ENCODE measurements at places on chromosomes 11 and 22.
A peak's percentile ranks its signal among the peaks of the same experiment; 100 is the strongest.

- no peak for DNase-seq
These were observed 116.4 kb downstream of the TRIM29 start for GRCh38 chr11:120021391-120021953.

DNA sequence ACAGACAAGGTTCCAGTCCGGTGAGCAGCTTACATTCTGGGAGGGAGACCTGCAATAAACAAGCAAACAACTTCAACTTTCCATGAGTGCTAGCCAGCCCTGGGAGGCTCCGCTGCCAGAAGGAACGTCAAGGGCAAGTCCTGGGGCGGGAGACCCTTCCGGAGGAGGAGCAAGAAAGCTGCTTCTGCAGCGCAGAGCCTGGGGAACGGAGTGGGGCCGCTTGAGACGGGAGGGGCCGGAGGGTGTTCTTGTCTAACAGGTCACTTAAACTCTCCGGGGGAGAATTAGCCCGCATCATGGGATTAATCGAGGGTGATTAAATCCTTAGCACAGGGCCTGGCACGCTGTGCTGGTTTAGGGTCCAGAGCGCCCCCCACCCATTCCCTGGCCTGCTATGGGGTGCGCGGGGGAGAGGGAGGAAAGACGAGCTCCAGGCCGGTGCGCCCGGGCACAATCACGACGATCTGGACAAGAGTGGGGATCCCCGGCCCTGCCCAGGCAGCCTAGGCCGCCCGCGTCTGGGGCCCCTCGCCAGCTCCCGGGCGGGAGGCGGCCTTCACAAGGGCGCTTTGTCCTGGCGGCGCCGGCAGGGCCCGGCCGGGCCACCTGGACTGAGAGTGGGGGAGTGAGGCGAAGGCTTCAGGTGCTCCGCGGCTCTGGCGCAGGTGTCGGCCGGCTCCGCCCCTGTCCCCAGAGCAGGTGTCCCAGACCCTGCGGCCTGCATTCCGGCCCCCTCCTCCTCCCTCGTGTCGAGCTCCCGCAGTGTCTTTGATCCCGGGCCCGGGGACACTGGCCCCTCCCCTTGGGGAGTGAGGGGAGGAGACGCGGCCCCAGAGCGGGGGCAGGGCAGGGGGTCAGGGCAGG is 663 bp upstream of the LARGE2 start:
- DNase-seq = no peak

GRCh38 chr11:101987370-101987769 is 59.9 kb upstream of the CFAP300 start:
- DNase-seq = no peak

- DNase-seq = peak; percentile 55
These were observed at the start of gene POU2AF1 for GRCh38 chr11:111378861-111379601. Gene POU2AF1, minus strand, starts transcription at chr11:111379275. Its CDS starts 98 bp downstream, at chr11:111379177.

GRCh38 chr11:61028135-61028729 is 56.8 kb downstream of the CD6 start:
- no peak for DNase-seq

GRCh38 chr11:64138398-64138797 is 27.5 kb downstream of the MACROD1 start:
- no peak for DNase-seq

- DNase-seq = no peak
These were observed 4.1 kb upstream of the ANKRD13D start for GRCh38 chr11:67284811-67285540.

DNA sequence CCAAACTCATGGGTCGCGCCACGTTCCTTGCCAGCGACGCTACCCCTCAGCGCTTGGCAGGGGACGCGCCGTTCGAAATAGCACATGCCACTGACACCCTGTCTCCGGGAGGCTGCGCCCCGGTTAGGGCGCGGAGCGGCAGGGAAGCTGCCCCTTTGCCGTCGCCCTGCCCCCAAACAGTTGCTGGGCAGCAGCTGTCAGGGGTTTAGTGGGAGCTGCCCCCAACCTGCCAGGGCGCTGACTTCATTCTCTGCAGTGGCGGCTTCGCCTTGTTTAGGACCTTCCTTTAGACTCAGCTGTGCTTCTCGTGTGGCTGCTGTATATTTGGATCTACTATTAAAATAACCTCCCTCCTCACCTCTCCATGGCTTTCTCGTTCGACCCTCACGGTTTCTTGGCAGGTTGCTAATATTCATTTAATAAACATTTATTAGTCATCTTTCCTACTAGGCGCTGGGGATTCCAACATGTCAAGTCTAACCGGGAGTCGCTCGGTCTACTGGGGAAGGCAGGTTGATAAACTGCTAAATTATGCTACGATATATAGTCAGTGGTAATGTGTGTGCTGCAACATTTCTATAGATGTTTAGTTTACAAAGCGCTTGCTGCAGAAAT is 782 bp downstream of the TMEM109 start:
- DNase-seq = peak; percentile 32

DNA sequence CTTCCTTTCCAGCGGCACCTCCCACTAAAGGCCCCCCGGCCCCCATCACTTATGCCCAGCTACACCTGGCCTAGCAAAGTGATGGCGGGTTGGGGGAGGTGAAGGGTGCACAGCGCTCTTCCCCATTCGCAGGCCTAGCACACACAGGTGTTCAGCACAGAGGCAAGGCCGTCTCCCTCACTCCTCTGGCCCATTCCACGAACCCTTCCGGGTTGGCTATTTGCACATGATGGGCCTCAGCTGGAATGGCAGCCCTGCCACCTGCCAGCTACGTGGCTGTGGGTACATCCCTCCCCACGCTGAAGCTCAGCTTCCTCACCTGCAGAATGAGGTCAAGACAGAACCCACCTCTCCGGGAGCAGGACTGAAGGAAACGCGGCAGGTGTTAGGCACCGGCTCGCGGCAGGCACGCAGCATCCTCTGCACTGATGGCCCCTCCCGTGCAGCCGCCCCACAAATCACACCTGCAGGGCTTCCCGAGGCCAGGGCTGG is 4.8 kb downstream of the KIAA0930 start:
- DNase-seq = no peak

GRCh38 chr22:20852503-20852902 is 6.1 kb downstream of the PI4KA start:
- DNase-seq = no peak

GRCh38 chr22:48734359-48734758 is 1093.3 kb downstream of the BRD1 start:
- no peak for DNase-seq

DNA sequence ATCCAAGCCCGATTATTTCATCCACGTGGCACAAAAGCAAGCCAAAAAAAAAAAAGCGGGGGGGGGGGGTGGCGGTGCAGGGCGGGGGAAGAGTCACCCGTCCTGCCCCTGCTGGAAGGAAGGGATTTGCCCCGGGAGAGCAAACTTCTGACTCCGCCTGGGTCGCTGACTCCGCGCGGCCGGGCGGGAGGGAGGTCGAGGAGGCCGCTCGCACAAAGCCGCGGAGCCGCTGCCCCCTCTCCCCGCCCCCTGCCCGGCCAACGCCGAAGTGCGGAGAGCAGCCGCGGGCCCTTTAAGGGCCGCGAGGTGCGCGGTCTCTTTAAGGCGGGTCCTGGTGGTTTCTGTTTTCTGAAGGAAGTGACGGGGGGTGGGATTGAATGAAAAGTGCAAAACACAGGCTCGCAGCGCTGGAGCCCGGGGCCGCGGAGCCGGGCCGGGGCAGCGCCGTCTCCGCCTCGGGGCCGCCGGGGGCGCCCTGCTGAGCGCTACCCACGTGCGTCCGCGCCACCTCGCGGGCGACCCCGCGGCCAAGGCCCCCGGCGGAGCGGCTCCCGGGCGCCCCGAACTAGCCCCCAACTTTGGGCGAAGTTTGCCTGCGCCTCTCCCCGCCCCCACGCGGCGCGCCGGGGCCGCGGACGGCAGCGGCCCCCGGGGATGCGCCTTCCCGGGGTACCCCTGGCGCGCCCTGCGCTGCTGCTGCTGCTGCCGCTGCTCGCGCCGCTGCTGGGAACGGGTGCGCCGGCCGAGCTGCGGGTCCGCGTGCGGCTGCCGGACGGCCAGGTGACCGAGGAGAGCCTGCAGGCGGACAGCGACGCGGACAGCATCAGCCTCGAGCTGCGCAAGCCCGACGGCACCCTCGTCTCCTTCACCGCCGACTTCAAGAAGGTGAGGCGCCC is at the start of gene OAF:
TSS of gene OAF (plus strand) at position 407 of the 896 bp plus-strand sequence. CDS start at position 655, 248 bp downstream.
- DNase-seq = peak; percentile 90

GRCh38 chr11:131865860-131866259 is 495.4 kb downstream of the NTM start:
- DNase-seq = no peak

DNA sequence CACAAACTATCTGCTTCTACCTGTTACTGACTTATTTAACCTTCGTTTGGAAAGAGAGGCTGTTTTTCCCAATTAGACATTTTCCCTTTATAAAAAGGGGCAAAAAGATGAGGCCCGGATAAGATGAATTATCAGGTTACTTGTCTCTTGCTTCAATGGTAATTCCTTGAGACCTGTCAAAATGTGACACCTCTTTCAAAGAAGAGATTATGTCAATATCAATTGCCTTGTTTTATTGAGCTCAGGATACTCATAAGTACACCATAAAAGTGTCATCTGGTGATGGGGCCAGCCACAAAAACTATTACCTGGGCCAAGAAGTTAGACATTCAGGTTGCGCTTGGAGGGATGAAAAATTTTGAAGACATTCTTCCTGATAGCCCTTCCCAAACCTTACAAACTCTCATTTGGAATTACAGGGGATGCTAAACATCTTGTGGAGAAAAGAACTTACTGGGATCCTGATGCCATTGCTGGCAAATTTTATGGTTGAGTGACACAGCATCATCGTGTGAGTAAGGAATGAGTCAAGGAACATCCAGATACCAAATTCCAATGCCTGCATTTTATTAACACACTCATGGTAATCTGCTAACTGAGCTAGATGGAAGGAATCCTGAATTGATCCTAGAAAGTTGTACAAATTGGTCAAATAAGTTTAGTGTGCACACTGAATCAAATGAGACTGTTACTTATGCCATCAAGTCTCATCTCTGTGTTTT is 1071.2 kb downstream of the LRRC4C start:
- DNase-seq = peak; percentile 85

DNA sequence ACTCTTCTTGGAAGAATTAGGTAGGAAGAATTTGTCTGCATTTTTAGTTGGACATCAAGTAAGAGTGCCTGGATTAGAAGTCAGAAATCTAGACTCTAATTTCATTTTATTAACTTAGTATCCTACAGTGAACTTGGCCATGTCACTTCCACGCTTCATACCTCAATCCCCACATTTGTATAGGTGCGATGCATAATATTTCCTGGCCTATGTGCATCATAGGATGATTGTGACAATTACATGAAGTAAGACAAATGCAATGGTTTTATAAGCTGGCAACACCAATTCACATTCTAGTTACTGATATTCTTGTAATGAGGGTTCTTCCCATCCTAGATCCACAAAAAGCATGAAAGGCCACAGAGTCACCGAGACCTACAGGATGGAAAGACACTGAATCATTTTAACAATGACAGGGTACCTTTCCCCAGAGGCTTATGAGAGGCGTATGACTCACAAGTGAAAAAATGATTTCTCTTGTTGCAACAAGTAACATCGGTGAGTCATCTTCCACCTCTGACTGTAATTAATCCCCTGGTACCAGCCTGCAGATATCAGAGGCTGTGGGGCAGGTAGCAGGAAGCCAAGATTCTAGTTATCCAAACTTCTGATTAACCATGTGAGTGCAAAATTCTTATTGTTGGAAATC is 56.0 kb upstream of the OR5AK2 start:
- peak; percentile 63 for DNase-seq

DNA sequence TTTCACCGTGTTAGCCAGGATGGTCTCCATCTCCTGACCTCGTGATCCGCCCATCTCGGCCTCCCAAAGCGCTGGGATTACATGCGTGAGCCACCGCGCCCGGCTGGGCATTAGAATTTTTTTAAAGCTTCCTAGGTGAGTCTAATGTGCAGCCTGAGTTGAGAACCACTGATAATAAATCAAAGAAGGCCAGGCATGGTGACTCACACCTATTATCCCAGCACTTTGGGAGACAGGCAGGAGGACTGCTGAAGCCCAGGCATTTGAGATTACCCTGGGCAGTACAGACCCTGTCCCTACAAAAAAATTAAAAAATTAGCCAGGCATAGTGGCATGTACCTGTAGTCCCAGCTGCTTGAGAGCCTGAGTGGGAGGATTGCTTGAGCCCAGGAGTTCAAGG is 13.7 kb downstream of the MEI1 start:
- DNase-seq = no peak

GRCh38 chr11:9643751-9644150 is 20.1 kb upstream of the SWAP70 start:
- DNase-seq = no peak

GRCh38 chr11:69053546-69054396 is 5.0 kb downstream of the TPCN2 start:
- no peak for DNase-seq

DNA sequence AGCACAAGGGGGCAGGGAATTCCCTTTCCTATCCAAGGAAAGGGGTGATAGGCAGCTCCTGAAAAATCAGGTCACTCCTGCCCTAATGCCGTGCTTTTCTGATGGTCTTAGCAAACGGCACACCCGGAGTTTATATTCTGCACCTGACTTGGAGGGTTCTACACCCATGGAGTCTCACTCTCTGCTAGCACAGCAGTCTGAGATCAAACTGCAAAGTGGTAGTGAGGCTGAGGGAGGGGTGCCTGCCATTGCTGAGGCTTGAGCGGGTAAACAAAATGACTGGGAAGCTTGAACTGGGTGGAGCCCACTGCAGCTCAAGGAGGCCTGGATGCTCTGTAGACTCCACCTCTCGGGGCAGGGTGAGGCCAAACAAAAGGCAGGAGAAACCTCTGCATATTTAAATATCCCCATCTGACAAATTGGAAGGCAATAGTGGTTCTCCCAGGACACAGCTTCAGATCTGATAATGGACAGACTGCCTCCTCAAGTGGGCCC is 194.7 kb downstream of the OR4A47 start:
- DNase-seq = no peak

DNA sequence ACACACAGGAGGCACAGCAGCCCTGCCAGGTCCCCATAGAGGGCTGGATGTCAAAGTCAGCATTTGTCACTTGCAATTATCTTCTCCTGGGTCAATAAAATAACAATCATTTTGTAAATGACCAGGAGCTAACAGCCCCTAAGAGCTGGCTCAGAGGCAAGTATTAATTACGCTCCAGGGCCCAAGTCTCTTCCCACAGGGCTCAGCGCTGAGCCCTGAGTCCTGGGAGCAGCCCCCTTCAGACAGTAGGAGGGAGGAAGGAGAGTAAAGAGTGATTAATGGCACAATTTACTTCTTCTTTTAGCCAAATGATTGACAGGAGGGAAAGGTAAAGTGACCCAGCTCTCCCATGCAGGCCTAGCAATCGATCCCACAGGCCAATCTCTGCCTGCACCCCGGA is 99.0 kb upstream of the DRD2 start:
- no peak for DNase-seq

All from fibroblast of skin of right biceps (primary cell).